ENCODE measurements at places on chromosomes 5 and 9.
A peak's percentile ranks its signal among the peaks of the same experiment; 100 is the strongest.

DNA sequence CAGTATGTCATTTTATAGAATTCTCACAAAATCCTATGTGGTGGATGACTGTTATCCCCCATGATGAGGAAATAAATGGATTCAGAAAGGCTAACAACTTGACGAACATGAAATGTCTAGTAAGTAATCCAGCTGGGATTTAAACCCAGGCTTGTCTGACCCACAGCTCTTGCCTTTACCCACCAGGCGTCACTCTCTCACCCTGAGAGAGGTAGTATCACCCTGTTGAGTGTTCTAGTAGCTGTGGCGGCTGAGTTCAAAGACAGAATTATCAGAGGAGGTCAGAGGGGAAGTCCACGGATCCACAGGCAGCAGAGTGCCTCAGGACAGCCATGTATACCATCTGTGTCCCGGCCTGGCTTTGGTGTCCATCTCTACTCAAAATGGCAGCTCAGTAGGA, 113.8 kb downstream of the ZNF462 start:
- DNase-seq: no peak

DNA sequence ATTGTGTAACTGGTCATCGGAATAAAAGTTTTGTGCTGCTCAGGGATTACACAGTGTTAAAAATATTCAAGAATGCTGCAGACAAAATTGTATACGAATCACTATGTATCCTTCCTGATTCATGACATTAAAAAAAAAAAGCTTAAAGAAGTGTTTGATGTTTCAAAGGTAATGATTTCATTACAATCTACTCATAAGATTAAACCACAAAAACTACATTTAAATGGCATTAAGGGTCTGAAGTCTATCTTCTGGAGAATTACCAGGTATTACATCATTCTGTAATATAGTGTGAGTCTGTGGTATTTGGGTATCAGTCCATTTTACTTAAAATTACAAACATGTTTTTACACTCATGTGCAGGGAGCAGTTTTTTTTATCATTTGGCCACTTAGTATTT, 324.4 kb downstream of the NDUFS4 start:
- no peak for DNase-seq

DNA sequence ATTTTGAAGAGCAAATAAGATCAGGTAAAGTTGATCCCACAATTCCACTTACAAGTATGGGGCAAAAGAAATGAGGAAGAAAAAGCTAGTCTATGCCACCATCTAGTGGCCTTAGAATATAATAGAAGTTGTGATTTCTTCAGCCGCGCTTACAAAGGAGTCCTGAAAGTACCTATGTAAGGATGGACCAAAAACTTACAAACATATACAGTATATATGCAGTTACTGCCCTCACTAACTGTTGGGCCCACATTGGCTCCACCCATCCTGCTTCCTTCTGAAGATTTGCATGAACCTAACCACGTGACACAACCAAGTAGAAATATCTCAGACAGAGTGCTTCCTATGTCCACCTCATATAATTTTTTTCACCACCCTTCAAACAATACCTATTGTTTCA, 11.7 kb upstream of the OR13D1 start:
- DNase-seq: no peak

DNA sequence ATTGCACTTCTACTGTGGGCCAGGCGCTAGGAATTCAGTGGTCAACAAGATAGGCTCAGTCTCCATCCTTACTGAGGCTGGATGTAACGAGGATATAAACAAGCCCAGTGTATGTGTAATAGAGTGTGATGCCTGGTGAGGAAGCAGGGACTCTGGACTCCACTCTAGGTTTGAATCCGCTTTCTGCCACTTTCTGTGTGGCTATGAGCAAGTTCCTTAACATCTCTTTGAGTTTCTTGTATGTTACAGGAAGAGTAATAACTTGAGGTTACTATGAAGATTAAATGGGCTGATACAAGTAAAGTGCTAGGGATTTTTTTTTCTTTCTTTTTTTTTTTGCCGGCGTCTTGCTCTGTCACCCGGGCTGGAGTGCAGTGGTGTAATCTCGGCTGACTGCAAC, 12.4 kb downstream of the DOCK2 start:
- peak; percentile 23 for DNase-seq

DNA sequence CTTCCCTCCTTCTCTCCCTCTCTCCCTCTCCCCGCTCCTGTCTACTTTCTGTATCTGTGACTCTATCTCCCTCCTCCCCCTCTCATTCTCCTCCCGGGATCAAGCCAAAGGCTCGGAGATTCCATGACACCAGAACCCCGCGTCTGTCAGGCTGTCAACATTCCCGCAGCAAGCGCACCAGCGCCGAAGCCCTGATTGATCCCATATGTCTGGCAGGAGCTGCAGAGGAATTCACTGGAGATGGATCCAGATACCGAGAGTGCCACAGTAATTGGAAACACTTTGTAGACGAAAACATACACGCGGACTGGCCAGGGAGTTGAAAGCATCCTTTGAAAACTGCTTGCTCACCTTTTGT, 300 bp upstream of the SVEP1 start:
- no peak for DNase-seq

- DNase-seq: no peak
Observed at GRCh38 chr5:63820577-63820976, 141.7 kb downstream of the HTR1A start.

DNA sequence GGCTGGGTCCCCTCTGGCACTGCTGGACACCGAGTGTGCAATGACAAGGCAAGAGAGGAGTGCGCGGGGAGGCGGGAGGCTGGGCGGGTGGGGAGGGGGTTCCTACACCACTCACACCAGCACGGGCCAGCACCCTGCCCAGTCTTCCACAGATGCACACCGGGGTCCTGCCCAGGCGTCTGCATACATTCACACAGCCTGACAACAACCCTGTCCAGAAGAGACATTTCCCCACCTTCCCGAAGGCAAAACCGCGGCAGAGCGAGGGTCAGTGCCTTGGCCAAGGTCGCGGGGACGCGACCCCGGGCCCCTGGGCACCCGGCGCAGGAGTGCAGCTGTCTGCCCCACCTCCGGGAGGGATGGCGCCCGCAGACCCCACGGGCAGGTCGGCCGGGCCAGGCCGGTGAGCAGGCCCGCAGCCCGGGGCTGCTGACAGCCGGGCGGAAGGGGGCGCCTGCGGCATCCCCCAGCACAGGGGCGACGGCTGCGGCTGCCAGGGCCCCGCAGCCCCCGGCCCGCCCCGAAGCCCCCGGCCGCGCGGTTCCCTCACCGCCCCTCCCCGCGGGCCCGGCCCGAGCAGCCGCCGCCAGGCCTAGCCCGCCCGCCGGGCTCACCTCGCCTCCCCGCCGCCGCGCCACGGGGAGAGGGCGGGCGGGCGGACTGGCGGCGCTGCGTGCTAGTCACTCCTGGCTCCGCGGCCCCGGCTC, 496 bp downstream of the MAPK9 start:
- no peak for DNase-seq

GRCh38 chr9:127201731-127202130, 62.8 kb upstream of the GARNL3 start:
- no peak for DNase-seq

DNA sequence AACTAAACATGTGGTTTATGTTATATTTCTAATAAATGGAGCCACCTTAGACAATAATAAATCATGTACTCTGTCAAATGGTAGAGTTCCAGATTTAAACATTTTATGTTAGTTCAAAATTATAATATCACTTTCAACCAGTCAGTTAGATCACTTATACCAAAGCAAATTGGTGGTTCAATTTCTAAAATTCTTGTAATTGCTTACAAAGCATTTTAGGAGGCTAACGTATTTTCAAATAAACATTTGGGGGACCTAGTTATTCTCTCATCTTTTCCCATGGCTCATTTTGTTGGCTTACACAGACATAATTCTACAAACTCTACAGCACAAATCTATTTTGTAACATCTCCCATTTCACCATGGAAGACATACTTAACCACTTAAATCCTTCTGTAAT, 39.9 kb downstream of the EDIL3 start:
- no peak for DNase-seq

DNA sequence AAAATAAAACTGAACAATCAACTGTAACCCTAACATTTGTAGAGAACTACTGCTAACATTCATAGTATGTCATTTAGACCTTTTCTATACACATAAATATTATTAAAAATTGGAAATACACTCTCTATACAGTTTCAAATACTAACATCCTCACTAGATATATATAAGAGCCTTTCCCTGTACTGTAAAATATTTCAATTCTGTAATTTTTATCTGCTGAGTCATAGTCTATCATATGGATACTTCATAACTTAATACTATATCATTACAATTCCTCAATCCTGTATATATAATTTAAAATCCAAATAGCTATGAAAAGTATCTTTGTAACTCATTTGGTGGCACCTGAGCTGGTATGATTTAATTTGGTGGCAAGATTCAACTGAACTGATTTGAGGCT, 55.8 kb downstream of the FBXO4 start:
- no peak for DNase-seq

- DNase-seq: no peak
Observed at GRCh38 chr9:36788534-36788933, 215.8 kb downstream of the MELK start.

GRCh38 chr5:60538955-60539866, 160.8 kb downstream of the DEPDC1B start:
- no peak for DNase-seq

- DNase-seq: peak; percentile 81
Observed at GRCh38 chr9:123322273-123323195, 33.5 kb upstream of the CRB2 start.

DNA sequence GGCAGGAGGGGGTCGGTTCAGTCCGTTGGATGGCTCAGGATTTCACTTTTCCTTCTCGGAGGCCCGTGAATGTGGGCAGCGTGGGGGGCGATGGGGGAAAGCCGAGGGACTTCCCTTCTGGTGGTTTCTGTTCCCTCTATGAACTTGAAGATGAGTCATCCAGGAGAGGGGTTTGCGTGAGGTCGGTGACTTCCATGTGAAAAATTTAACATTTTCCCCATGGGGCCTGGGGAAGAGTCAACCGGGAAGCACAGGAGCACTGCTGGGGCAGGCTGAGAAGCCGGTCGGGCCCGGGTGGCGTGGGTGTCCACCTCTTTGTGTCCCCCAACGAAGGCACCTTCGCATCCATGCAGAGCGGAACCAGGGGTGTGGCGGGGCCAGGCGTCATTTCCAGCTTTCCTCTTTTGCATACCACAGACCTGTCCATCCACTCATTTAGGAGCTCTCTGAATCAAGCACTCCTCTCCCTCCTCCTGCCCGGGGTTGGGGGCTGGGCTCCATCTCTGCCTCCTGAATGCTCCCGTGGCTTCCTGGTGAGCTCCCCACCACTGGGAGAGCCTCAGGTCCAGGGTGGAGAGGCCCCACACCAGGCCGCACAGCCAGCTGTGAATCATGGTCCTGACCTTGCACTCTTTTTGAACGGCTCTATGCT, 68.4 kb downstream of the ANKRD33B start:
- no peak for DNase-seq

DNA sequence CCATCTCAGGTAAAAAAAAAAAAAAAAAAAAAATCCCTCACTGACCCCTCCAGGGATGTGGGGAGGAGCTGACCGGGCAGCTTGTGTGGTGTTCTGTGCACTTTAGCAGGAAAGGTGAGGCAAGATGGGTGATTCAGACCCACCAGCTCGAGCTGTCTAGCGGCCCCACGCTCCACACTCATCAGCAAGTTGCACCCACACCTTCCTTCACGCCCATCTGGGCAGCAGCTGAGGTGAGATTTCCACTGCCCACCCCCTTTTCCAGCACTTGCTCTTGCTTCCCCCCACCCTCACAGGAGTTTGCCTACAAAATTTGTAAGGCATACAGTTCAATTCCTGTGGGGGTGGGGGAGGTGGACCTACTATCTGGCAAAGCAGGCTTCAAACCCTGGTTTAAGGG, 58.7 kb upstream of the ZNF354B start:
- no peak for DNase-seq

GRCh38 chr9:128634651-128635262, 21.9 kb downstream of the DYNC2I2 start:
- no peak for DNase-seq

GRCh38 chr5:95057615-95058014, 227.3 kb downstream of the MCTP1 start:
- DNase-seq: no peak

- DNase-seq: peak; percentile 27
Observed at GRCh38 chr5:31855134-31856040, 216.5 kb downstream of the PDZD2 start.
